ENCODE measurements at places on chromosomes 6 and 20.

- DNase-seq, result no peak
Observed at GRCh38 chr6:82872185-82872584, 193.5 kb downstream of the UBE3D start.

DNA sequence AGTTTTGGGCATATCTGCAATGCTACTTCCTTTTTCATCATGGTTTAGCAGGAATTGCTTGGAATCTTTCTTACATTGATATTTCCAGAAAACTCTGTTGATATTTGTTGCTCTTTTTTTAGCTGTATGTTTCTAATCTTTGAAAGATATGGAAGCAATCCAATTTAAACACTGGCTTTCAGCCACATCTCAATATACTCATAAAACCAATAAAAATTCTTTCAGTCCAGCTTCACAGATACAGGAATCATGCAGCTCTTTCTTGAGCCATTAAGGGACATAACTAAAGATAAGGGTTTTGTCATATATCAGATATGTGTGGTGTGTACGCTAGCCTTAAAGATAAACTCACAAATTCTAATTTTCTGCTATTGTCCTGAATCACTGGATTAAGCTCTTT, 47.4 kb downstream of the PKIB start:
- DNase-seq, result no peak

DNA sequence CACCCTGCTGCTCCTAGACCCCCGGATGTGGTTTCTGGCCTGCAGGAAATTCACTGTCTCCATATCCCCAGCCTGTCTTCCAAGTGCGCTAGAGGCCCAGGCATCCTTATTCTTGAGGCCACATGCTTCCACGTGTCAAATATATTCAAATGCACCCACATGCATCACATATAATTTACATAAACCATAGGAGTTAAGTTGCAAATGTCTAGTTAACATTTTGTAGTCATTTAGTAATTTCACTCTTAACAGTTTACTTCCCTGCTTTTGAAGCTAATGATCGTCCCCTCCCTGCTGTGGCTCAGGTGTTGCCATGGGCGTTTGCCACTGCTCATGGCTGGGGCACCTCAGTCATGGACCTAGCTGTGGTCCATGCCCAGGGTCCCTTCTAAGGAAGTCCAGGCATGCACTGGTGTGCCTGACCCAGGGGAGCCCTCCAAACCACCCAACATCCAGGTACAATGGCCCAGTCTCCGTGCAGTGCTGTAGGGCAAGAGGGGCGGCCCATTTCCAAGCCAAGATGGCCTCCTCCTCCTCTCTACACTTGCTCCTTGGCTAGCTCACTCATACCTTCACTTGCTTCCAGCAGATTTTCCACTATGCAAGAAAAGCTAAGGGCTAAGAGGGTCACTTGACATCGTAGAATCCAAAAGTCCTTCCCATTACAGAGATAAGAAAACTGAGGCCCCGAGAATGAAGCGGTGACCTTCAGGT, 42.4 kb downstream of the FGD2 start:
- DNase-seq, result no peak

- no peak for DNase-seq
Observed at GRCh38 chr6:159728531-159728964, 1.2 kb downstream of the WTAP start.

- no peak for DNase-seq
Observed at GRCh38 chr20:57811374-57812020, 101.7 kb upstream of the PMEPA1 start.

DNA sequence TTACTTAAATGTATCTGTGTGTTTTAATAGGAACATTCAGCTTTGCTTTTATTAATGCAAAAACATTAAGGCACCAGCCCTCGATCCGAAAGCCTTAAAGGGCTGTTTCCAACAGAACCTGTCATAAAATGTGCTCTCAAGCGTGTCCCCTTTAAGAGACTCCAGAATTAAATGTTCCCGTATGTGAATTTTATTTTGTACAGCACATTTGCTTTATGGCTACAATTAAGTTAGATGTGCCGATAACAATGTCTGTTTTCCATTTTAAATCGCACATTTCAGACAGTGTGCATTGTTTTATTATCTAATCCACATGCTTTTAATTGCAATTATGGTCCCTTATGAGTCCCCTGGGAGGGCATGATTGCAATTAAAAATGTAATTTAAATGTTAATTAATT, 198.9 kb downstream of the TSHZ2 start:
- no peak for DNase-seq

All from GM19239 (cell line).